ENCODE measurements at places on chromosomes 5 and 9.

DNA sequence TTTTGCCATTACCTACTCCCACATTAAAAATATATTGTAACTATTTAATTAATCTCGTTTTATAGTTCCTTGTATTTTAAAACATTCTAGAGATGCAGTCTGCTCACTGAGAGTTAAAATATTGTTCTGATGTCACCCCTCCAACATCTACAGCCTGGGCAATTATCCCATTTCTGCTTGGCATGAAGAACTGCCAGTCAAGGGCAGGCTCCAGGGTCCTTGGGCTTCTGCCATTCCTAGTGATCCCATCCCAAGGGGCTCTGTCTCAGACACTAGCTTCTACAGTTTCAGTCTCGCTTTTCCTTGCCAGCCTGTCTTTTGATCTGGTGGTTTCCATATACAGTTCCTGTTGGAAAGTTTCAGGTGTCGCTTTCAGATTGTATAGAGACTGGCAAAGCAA lies 287.2 kb downstream of the TMEM232 start:
- no peak for DNase-seq

GRCh38 chr5:135356522-135357318 lies 42.3 kb downstream of the MACROH2A1 start:
- DNase-seq = no peak

- DNase-seq = peak; percentile 82
Observed at GRCh38 chr5:133240425-133241091, 188.7 kb downstream of the HSPA4 start.

- DNase-seq = no peak
Observed at GRCh38 chr9:27431543-27432147, 92.4 kb upstream of the IFNK start.

DNA sequence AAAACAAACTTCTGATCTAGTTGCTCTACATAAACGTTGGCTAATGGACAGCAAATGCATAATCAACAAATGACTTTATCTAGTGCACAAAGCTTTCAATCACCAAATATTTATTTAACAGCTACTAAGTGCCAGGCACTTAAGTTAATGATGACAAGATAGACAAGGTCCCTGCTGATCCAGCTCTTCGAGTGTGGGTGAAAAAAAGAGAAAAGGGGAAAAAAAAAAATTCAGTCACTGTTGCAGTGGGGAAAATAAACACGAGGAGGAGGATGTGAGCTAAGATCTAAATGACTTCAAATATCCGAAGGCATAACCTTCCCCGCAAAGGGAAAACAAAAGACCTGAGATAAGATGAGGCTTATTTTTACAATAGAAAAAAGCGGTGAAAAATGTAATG lies 9.6 kb downstream of the PSIP1 start:
- no peak for DNase-seq

GRCh38 chr9:2623288-2624050 lies 1.9 kb downstream of the VLDLR start:
- no peak for DNase-seq

DNA sequence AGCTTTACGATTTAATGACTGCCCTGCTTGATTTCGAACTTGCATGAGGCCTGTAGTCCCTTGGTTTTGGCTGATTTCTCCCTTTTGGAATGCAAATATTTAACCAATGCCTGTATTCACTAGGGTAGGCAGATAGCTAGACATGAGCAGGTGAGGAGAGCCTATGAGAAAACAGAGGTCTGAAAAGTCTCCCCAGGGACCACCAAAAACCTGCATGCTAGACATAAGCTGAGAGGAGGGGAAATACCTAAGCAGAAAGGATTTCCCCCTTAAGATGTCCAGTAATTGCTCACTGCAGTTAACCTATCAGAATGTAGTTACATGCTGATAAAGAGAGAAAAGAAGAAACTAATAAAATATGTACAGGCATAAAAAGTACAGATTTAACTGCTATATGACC lies 667.4 kb upstream of the SEMA6A start:
- no peak for DNase-seq

DNA sequence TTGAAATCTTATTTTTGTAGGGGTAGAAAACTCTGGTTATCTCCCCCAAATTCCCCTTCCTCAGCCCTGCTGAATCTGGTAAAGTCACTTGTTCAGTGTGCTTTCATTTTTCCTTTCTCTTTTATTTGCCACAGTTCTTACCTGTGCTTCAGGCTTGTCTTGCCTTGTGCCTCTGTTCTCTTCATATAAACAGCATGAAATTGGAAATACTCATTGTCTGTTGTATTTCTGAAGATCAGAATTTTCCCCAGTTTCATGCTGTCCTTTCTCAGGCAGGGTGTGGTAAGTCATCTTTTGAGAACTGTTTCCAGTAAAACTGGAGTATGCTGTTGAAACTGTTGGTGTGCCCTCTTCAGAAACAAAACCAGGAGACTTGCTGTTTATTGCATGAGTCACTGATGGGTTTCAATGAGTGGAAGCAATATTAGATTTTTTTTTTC lies 7.0 kb downstream of the PAM start:
- no peak for DNase-seq

GRCh38 chr5:151097820-151098767 lies 17.3 kb upstream of the TNIP1 start:
- DNase-seq = peak; percentile 84

DNA sequence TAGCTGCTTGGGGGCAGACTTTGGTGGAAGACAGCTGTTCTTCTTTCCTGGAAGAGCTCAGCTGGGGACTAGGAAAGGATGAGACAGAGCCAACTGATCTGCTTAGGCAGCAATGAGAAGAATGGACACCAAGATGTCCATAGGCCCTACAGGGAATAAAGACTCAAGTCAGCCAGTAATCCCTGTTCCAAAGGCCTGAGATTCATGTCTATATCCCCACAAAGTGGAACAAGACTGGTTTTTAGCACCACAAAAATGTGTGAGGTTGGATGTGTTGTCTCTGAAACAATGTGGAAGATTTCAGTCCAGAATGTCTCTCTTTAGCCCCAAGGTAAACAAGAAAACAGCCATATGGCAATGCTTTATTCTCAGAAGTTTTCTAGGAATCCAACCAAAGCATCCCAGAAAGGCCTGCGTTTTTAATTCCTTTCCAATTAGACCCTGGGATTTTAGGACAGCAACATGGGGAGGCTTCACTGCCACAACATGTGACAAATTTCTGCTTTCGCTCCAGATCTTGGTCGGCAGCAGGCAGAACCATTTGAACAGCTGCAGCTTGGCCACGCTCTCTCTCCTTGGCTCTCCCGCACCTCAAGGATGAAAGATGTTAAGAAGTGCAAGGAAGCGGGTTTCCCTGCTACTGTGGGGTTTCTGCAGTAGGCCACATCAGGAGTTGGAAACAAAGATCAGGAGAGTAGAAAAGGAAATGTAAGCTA lies 245.1 kb downstream of the FSTL4 start:
- no peak for DNase-seq

DNA sequence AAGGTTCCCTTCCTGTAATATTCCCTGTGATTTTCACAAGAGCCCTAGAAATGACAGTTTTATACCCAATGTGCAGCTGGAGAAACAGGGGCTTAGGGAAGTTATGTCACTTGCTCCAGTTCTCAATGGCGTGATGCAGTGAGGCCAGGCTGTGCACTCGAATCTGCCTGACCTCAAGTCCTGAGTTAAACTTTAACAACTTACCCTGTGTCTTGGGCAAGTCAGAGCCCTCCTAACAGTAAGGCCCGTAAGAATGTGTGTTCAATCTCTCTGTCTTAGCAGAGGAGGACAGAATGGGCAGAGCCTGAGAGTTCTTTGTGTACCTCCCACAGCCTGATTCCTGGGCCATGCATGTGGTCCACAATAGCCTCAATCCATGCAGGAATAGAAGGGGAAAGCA lies 181.1 kb downstream of the TRIM32 start:
- no peak for DNase-seq

All from GM13976 (cell line).